ENCODE measurements at places on chromosomes 13 and 19. TPM values are rescaled to one million over a fixed set of nuclear protein-coding genes. Genes with fewer than 3 reads are reported as not detected.

Gene PTPRH
- total RNA-seq, result not detected

DNA sequence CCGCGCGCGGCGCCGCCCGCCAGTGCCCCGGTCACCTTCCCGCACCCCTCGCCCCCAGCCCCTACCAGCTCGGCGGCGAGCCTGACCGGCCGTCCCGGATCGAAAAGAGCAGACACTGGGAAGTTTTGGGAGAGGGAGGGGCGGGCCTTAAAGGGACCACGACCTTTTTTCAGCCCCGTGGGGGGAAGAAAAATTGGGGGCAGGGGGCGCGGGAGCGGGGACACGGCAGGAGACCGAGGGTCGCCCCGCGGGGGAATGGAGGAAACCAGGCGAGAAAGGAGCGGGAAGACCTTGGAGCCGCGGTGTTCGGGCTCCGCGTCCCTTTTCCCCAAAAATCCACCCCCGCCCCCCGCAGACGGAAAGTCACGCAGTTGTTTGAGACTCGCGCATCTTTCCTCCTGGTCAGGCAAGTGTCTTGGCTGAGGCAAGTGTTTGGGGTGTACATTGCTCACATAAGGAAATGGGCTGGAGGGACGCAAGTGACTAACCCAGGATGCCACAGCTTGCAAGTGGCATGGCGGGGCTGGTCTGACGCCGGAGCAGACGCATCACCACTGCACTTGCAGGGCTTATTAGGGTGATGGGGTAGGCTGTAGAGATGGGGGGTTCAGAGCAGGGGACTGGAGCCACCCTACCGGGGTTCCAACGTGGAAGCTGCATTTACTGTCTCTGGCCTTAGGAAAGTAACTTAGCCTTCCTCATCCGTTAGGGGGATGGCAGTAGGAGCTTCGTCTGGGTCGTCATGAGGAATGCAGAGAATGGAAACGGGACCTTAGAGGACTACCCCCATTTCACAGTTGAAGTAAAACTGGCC lies 2.7 kb upstream of the HNRNPL start:
- H3K27me3 ChIP-seq, result no peaks in the 10 kb centered on the region
- peak; percentile 63 for DNase-seq
- peak overlapping the region; percentile 94 for H3K4me3 ChIP-seq
- peaks cover 16% of the 10 kb centered on the region for H3K36me3 ChIP-seq

DNA sequence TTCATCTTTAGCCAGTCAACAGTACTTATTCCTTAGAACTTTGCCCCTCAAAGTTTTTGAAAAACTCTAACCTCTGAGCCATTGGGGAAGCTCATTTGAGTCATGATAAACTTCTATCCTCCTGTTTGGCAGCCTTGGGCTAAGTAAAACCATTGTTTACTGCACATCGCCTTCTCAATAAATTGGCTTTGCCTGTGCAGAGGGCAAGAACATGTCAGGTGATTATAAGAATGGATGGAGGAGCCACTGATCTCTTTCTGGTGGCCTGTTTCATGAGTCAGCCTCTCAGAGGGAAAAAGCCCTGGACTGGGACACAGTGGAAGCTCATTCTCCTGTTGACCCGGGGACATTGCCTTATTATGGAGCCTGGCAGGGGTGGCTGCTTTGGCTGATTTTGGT lies 19.4 kb upstream of the PSG4 start:
- no peak overlapping the region for H3K4me3 ChIP-seq
- no peaks in the 10 kb centered on the region for H3K27me3 ChIP-seq
- no peaks in the 10 kb centered on the region for H3K36me3 ChIP-seq
- DNase-seq, result no peak

DNA sequence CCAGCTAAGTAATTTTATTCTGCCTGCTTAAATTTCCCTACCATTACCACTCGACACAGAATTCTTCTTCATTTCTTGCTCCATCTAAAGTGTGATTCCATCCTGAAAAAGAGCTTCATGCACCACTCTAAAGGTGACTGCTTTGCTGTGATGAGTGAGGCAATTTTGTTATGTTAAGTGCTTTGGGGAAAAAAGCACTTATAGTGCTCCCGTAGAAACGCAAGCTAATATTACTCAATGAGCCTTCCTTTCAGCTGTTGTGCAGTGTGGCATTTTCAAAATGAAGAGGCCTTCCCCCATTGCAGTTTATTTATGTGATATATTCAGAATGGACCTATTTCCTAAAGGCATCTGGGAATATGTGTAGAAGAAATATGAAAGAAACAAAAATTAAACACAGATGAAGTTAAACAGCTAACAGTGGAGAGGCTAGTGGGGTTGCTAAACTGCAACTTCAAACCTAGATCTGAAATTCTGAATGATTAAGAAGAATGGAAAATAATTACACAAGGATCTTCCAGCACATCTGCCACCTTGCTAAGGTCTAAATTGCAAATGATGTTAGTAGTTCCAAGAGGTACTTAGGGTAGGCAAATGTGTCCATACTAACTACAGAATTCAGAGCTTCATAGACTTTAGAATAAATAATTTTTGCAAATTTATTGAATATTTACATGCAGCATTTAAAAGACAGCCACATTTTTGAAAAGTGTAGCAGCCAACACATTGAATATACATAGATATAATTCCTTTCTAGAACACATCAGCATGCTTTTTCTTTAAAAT lies 211.7 kb downstream of the DCT start:
- no peak for DNase-seq
- peaks cover 2% of the 10 kb centered on the region for H3K27me3 ChIP-seq
- no peaks in the 10 kb centered on the region for H3K36me3 ChIP-seq
- H3K4me1 ChIP-seq, result no peaks in the 10 kb centered on the region
- no peak overlapping the region for H3K27ac ChIP-seq

GRCh38 chr19:56350416-56351045 lies 35.9 kb upstream of the ZSCAN5A start:
- H3K36me3 ChIP-seq, result no peaks in the 10 kb centered on the region
- H3K27ac ChIP-seq, result no peak overlapping the region
- H3K4me3 ChIP-seq, result no peak overlapping the region
- H3K4me1 ChIP-seq, result no peaks in the 10 kb centered on the region
- DNase-seq, result peak; percentile 66
- H3K27me3 ChIP-seq, result no peaks in the 10 kb centered on the region

DNA sequence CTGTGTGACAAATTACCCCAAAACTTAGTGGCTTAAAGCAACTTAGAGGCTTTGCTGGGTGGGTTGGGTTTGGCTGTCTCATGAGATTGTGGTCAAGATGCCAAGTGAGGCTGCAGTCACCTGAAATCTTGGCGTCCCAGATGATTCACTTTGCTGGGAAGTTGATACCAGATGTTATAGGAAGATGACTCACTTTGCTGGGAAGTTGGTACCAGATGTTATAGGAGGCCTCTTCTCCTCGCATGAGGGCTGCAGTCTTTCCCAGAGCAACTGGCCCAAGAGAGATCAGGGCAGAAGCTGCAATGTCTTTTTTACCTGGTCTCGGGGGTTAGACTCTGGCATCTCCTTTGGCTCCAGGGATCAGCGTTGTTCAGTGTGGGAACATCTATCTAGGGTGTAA lies 16.8 kb downstream of the TEX29 start:
- H3K27ac ChIP-seq, result no peak overlapping the region
- H3K4me1 ChIP-seq, result no peaks in the 10 kb centered on the region
- H3K4me3 ChIP-seq, result no peak overlapping the region
- peaks cover 3% of the 10 kb centered on the region for H3K36me3 ChIP-seq
- no peaks in the 10 kb centered on the region for H3K27me3 ChIP-seq

GRCh38 chr13:63540061-63540460 lies 2124.4 kb upstream of the PCDH20 start:
- H3K27ac ChIP-seq, result no peak overlapping the region
- H3K4me3 ChIP-seq, result no peak overlapping the region
- H3K36me3 ChIP-seq, result no peaks in the 10 kb centered on the region
- DNase-seq, result no peak

- H3K27me3 ChIP-seq, result no peaks in the 10 kb centered on the region
- DNase-seq, result peak; percentile 34
- H3K4me3 ChIP-seq, result no peak overlapping the region
These were observed 4.9 kb upstream of the LYPD3 start for GRCh38 chr19:43470288-43470687.

GRCh38 chr13:74070065-74070464 lies 64.1 kb downstream of the KLF12 start:
- no peaks in the 10 kb centered on the region for H3K27me3 ChIP-seq
- H3K4me1 ChIP-seq, result peaks cover 66% of the 10 kb centered on the region
- peak; percentile 48 for DNase-seq
- H3K4me3 ChIP-seq, result peak overlapping the region; percentile 64
- peak overlapping the region; percentile 86 for H3K27ac ChIP-seq

DNA sequence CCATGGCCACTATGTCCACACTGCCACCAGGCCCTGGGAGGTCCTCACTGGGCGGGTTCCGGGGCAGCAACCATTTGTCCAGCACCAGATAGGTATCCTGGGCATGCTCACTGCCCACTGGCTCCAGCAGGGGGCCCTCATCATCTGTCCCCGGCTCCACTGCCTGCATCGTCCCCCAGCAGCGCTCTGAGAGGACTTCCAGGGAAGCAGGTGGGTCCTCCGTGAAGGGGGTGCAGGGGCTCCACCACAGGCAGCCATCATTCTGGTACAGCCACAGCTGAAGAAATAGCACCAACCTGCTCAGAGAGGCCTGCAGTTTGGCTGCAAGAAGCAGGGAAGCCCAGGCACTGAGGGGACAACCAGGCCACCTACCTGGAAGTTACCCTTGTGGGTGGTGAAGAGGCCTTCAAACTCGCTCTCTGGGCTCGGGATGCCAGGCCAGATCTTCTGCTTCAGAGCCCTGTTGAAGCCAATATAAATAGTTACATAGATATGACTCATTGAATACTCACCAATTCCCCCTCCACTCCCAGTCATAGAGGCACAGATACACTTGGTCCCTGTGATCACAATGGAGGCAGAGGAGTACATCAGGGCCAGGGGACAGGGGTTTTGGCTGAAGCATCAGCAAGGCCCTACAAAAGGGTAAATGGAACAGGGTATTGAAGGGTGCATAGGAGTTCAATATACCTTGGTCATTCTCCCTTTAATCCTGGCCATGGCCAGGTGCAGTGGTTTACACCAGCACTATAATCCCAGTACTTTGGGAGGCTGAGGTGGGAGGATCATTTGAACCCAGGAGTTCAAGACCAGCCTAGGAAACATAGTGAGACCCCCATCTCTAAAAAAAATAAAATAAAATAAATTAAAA lies 4.1 kb downstream of the SWSAP1 start:
- peaks cover 14% of the 10 kb centered on the region for H3K27me3 ChIP-seq
- peaks cover 18% of the 10 kb centered on the region for H3K36me3 ChIP-seq
- H3K4me3 ChIP-seq, result no peak overlapping the region
- no peak overlapping the region for H3K27ac ChIP-seq
- no peak for DNase-seq

DNA sequence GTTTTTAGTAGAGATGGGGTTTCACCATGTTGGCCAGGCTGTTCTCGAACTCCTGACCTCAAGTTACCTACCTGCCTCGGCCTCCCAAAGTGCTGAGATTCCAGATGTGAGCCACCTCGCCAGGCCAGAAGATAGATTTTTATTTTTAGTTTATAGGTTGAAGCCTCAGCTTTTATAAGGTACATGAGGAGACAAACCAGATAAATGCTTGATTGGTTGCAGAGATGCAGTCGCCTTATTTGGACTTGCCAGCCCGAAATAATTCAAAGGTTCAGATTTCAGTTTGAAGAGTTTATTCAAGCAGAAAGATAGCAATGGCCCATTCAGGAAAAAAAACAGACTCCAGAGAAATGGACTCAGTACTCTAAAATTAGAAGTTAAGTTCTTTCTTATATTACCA lies 3.1 kb downstream of the ZNF69 start:
- peaks cover 30% of the 10 kb centered on the region for H3K4me1 ChIP-seq
- no peak overlapping the region for H3K27ac ChIP-seq
- no peak overlapping the region for H3K4me3 ChIP-seq
- no peak for DNase-seq

Gene THSD1
- 0.31 TPM for total RNA-seq

GRCh38 chr13:107969546-107969945 lies 245.8 kb downstream of the LIG4 start:
- no peak overlapping the region for H3K4me3 ChIP-seq
- no peak overlapping the region for H3K27ac ChIP-seq
- no peaks in the 10 kb centered on the region for H3K27me3 ChIP-seq
- no peak for DNase-seq
- H3K4me1 ChIP-seq, result no peaks in the 10 kb centered on the region
- no peaks in the 10 kb centered on the region for H3K36me3 ChIP-seq

All from activated CD4-positive, alpha-beta T cell treated with anti-CD3 and anti-CD28 coated beads, Interleukin-2, amount 10 ng/mL, durations not matched to agents 7 days and 5 days (primary cell).